ENCODE measurements at places on chromosomes 3 and 15.

DNA sequence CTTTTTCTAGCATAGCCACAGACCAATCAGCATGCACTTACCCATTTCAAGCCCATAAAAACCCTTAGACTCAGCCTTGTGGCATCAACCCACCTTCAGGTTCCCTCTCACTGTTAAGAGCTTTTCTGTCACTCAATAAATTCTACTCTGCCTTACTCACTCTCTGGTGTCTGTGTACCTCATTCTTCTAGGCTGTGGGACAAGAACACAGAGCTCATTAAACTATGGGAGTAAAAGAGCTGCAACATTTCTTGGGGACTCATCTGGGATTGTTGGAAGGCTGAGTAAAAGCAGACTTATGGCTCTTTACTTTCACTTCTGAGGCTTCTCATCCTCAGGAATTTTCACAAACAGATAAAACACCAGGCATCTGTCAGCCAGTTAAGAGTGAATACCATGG lies 879.3 kb downstream of the ROBO2 start:
- no peak for DNase-seq

- DNase-seq = no peak
Measured at GRCh38 chr15:44811337-44811736, 75.0 kb downstream of the TRIM69 start.

- no peak for DNase-seq
Measured at GRCh38 chr15:42494998-42495360, 455 bp upstream of the SNAP23 start.

GRCh38 chr3:100319951-100320350 lies 14.6 kb upstream of the NIT2 start:
- no peak for DNase-seq

DNA sequence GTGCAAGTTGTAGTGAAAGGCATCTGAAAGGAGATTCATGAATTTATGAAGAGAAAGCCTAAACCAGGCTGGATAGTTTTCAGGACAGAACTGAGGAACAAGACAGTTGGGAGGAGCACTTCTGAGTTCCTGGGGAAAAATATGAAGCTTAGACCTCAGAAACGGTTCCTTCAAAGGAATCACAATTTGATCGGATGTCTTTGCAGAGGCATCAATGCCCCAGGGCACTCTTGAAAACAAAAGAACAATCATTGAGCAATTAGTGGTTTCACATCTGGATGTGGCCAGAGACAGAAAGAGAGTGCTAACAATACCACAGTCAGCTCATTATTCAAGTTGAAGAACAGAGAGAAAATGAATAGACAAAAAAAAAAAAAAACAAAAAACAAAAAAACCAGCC lies 86.2 kb downstream of the KLF13 start:
- DNase-seq = no peak

DNA sequence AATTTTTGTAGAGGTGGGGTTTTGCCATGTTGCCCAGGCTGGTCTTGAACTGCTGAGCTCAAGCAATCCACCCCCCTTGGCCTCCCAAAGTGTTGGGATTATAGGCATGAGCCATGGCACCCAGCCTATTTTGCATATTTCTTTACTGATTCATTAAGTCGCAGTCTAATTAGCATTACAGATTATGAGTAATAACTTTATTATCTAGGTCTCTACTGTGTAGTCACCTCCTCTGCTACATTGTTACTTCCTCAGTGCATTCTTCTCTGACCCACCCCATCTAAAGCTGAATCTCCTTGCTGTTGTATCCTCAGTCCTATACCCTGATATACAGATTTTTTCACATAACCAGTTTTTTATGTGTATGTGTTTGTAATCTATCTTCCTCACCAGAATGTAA lies 61.7 kb downstream of the TFDP2 start:
- DNase-seq = no peak

DNA sequence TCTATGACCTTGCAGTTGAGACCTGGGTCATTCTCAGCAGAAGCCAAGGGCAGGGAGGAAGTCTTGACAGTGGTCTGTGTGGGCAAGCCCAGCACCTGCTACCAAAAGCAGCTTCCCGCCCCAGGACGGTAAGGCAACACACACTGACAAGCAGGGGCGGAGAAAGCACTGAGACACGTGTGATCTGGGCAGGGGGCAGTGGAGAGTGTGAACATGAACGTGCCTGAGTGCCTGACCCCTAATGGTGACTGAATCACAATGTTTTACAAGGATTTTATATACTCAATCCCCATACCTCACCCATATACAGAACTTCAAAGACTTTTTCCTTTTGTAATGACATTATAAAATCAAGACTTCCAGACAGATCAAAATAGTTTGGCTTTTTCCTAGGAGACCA lies 35.2 kb downstream of the ANP32A start:
- DNase-seq = no peak

DNA sequence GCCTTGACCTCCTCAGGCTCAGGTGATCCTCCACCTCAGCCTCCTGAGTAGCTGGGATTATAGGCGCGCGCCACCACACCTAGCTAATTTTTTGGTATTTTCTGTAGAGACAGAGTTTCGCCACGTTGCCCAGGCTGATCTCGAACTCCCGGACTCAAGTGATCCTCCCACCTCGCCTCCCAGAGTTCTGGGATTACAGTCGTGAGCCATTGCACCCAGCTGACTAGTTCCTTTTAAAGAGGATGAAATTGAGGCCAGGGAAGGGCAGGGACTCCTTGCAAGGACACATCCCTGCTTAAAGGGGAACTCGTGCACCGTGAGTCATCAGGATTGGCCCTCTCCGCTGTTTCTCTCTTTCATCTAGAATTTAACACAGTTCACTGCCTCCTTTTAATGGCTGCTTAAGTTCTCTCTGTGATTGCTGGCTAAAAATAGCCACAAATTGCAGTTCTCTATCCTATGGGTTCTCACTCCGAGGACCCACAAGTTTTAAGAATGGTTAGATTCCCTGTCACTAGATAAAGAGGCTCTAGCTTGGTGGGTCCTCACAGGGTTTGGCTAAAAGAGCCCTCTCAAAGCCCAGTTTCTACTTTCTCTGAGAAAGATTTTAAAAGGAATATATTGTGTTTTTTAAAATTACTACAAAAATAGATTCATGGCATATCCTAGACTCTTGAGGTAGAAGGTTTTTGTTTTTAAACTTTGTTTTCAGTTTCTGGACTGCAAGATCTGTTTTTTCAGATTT lies 1.4 kb downstream of the CRTAP start:
- no peak for DNase-seq

DNA sequence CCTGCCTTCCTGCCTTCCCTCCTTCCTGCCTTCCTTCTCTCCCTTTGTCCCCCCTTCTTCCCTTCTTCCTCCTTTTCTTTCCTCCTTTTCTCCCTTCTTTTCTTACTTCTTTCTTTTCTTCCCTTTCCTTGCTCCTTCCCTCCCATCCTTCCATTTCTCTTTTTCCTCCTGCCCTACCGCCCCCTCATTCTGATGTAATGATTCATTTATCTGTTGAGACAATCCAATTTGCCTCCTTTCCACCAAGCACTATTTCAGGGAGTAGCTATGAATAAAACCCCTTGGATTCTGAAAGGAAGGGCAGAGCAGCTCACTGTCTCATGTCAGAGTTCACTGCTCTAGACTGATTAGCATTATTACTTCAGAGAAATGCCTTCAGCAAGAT lies 462.6 kb downstream of the PDCD6IP start:
- no peak for DNase-seq

- DNase-seq = no peak
Measured at GRCh38 chr3:46266598-46266997, 24.3 kb downstream of the CCR3 start.

DNA sequence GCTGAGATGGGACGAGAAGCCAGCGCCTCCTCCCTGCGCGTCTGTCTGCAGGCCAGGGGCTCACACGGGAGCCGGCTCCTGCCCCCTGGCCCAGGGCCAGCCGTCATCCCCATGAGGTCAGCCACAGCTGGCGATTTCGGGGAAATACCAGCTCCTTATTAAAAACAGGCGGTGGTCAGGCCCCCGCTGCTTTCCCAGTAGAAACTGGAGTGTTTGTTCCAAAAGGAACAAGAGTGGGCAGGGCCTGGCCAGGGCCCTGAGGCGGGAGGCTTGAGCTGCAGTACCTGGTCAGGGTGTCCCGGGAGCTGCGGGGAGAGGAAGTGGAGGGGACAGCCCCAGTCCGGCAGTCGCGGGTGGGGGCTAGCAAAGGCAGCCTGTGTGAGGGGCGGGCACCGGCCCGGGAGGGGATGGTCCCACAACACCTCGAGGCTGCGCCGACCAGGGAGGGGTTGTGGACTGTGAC lies 17.8 kb downstream of the MYL3 start:
- DNase-seq = no peak

GRCh38 chr3:163951397-163951987 lies 1126.8 kb downstream of the SI start:
- DNase-seq = no peak

DNA sequence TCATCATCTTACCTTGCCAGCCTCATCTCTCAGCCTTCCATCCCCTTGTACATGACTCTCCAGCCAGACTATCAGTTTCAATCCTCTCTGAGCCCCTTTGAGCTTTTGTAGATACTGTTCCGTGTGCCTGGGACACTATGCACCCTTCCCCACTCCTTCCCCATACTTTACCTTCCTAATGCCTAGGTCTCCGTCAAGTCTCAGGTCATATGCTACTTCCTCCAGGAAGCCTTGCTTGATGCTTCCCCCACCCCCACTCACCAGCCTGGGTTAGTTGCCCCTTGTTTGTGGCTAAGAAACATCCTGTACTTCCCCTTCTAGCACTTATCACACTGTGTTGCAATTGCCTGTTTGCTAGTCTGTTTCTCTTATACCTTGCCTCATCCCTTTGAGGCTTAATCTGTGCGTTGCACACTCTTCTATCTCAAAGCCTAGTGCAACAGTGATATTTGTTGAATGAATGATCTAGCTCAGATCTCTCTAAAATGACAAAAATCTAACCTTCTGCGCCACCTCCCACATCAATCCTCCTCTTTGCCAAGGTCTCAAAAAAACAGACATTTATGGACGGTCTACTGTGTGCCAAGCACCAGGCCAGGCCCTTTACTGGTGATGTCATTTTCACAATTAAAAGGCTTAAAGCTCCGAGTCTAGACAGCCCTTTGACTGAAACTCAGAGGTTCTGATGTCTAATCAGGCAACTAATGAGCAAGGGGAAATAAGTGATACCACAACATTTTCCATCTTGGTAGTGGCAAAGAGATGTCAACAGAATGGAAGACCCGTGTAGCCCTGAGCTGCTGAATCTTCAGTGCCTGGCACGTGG lies 6.5 kb upstream of the USP3 start:
- no peak for DNase-seq

DNA sequence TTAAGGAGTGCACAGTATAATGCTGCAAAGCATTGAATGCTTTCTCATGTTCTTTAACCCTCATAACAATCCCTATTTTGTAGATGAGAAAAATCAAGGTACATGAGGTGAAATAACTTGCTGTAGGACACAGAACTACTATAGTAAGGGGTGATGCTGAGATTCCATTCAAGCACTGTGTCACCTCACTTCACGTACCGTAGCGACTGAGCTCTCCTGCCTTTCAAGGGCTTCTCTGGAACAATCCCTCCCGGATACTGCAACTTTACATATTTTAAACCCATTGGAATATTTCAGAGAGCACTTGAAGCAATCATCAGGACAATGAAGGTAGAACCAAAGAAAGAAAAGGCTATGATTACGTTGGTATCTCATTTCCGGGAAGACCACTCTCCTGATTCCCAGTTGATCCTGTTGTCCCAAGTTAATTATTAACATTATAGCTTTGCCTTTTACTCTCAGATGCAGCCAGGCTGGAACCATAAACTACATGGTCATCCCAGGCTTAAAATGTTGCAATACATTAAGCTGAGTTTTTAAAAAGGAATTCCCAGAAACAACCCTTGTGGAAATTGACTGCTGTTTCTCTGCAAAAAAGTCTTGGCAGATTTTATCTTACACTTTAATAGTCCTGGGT lies 252.2 kb upstream of the IGF1R start:
- DNase-seq = no peak

- no peak for DNase-seq
Measured at GRCh38 chr15:68407886-68408881, 23.8 kb downstream of the ITGA11 start.

DNA sequence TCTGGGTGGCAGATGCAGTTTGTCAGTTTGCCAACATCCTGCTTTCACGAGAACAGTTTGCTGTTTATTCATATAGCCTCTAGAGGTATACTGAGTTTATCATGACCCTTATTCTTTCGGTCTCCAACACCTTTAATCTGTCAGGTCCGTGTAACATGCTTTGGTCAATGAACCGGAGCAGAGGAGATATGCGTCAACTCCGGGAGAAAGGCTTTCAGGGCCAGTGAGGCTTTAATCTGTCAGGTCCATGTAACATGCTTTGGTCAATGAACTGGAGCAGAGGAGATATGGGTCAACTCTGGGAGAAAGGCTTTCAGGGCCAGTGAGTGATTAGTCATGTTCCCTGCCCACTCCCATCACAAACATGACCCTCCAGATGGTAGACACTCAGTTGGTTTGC lies 16.9 kb upstream of the GPD1L start:
- DNase-seq = no peak

GRCh38 chr3:138033202-138033691 lies 23.3 kb downstream of the CLDN18 start:
- DNase-seq = no peak

- DNase-seq = no peak
Measured at GRCh38 chr3:40312661-40313226, 3.2 kb downstream of the EIF1B start.

GRCh38 chr15:27414168-27414870 lies 443.3 kb downstream of the GABRG3 start:
- no peak for DNase-seq

- no peak for DNase-seq
Measured at GRCh38 chr3:141849056-141849815, 27.2 kb upstream of the ATP1B3 start.

GRCh38 chr15:90799639-90800170 lies 68.7 kb upstream of the FURIN start:
- no peak for DNase-seq

- DNase-seq = no peak
Measured at GRCh38 chr3:157300094-157300493, 136.6 kb upstream of the PTX3 start.

DNA sequence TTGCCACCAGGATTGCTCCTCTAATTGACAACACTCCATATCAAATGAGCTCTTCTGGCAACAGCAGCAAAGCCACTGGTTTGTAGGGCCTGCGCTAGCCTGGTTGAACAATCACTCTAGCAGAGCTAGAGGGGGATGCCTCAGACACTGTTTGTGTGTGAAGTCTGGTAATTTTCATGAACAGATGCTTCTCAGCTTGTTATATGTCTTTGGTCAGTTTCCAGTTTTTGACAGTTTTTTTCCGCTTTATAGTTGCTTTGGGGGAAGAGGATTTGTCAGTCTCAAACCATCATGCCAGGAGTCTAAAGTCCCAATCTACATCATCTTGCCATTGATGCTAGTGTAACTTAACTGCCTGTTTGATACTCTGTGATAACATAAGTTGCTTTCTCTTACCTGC lies 136.0 kb downstream of the HCN4 start:
- no peak for DNase-seq

GRCh38 chr3:108106031-108106430 lies 15.2 kb upstream of the CD47 start:
- DNase-seq = no peak

All from cortex of kidney (tissue), 1 donor.